ENCODE measurements at places on chromosomes 1 and 21. TPM values are rescaled to one million over a fixed set of nuclear protein-coding genes. Genes with fewer than 3 reads are reported as not detected.

Gene MAP1LC3C
- not detected for total RNA-seq

GRCh38 chr1:241391926-241392710 lies 35.1 kb upstream of the RGS7 start:
- no peak overlapping the region for H3K4me3 ChIP-seq
- no peak overlapping the region for H3K27ac ChIP-seq
- no peak for DNase-seq
- no peaks in the 10 kb centered on the region for H3K4me1 ChIP-seq
- H3K27me3 ChIP-seq: no peaks in the 10 kb centered on the region
- no peaks in the 10 kb centered on the region for H3K36me3 ChIP-seq

GRCh38 chr1:204685236-204686006 lies at the start of gene LRRN2:
Gene LRRN2, minus strand, starts transcription at chr1:204685738. Its CDS starts 65,746 bp downstream, at chr1:204619992.
- no peaks in the 10 kb centered on the region for H3K36me3 ChIP-seq
- peaks cover 14% of the 10 kb centered on the region for H3K27me3 ChIP-seq
- no peak for DNase-seq
- H3K4me3 ChIP-seq: no peak within 1 kb of the TSS
- no peak within 1 kb of the TSS for H3K27ac ChIP-seq

- no peak overlapping the region for H3K4me3 ChIP-seq
- H3K27ac ChIP-seq: no peak overlapping the region
- peaks cover 7% of the 10 kb centered on the region for H3K4me1 ChIP-seq
- H3K36me3 ChIP-seq: peaks cover 23% of the 10 kb centered on the region
- H3K27me3 ChIP-seq: no peaks in the 10 kb centered on the region
Measured at GRCh38 chr1:229641306-229641705, 15.3 kb downstream of the URB2 start.

- H3K27me3 ChIP-seq: no peaks in the 10 kb centered on the region
- H3K27ac ChIP-seq: no peak overlapping the region
- H3K4me3 ChIP-seq: no peak overlapping the region
- DNase-seq: peak; percentile 7
- peaks cover 4% of the 10 kb centered on the region for H3K4me1 ChIP-seq
Measured at GRCh38 chr1:198318085-198318484, 161.3 kb downstream of the NEK7 start.

Gene C1orf21
- total RNA-seq: 0.05 TPM

GRCh38 chr1:193827516-193827915 lies 641.1 kb upstream of the B3GALT2 start:
- H3K36me3 ChIP-seq: no peaks in the 10 kb centered on the region
- no peaks in the 10 kb centered on the region for H3K27me3 ChIP-seq

DNA sequence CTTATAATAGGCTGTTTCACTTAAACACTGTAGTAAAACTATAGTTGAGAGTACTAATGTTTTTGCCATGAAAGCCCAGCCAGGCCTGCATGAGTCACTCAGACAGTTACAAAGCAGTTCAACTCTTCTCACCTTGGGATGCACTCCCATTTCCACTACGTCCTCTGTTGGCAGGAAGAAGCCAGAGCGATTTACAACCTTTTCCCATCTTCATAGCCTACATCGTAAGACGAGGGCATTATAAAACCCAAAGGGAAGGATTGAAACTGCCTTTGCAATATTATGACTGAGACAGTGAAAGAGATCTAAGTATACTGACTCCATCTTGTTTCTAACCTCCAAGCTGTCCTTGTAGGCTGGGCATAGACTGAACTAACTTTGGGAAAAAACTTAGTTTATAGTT lies 71.8 kb upstream of the CSF1 start:
- no peaks in the 10 kb centered on the region for H3K36me3 ChIP-seq
- H3K4me3 ChIP-seq: no peak overlapping the region
- H3K27ac ChIP-seq: no peak overlapping the region
- no peaks in the 10 kb centered on the region for H3K27me3 ChIP-seq
- no peaks in the 10 kb centered on the region for H3K4me1 ChIP-seq

DNA sequence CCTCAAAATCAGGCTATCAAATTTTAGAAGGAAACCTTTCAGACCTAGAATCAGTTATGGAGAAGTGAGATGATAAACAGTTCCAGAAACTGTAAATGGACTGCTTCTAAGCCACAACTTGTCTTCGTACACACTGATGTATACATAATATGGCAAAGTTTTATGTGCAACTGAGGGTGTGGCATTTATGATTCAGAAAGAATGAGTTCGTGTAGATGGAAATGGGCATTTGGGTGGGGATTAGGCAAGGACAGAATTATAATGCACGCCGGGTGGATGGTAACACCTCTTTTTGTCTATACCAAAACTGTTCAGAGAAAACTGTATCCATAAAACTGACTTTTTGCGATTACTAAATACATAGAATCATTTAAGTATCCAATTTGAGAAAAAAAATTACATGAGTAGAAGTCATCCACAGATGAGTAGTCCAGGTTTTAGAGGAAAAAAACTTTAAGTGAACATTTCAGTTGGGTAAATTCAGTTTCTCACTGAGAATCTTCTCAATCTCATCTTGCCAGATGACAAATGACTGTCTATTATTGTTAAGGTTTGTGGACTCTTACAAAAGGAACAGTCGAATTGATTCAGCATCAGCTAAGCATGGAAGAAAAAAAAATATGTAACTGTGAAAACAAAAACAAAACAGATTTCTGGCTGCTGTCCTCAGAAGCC lies 22.5 kb downstream of the ERRFI1 start:
- H3K4me1 ChIP-seq: no peaks in the 10 kb centered on the region
- H3K4me3 ChIP-seq: no peak overlapping the region
- H3K27ac ChIP-seq: no peak overlapping the region
- no peak for DNase-seq

DNA sequence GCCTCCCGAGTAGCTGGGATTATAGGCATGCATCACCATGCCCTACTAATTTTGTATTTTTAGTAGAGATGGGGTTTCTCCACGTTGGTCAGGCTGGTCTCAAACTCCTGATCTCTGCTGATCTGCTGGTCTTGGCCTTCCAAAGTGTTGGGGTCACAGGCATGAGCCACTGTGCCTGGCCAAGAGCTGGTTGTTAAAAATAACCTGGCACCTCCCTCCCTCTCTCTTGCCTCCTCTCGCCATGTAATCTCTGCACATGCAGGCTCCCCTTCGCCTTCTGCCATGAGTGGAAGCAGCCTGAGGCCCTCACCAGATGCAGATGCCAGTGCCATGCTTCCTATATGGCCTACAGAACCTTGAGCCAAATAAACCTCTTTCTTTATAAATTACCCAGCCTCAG lies 74.7 kb upstream of the TLR5 start:
- no peaks in the 10 kb centered on the region for H3K27me3 ChIP-seq
- no peak overlapping the region for H3K27ac ChIP-seq
- H3K4me3 ChIP-seq: no peak overlapping the region
- no peak for DNase-seq

Gene AGO3
- total RNA-seq: 17.6 TPM

Gene SPRR5
- not detected for total RNA-seq

Gene OR2L13
- total RNA-seq: not detected

Gene TTLL10
- total RNA-seq: not detected

- DNase-seq: no peak
- peaks cover 1% of the 10 kb centered on the region for H3K27me3 ChIP-seq
- no peak overlapping the region for H3K4me3 ChIP-seq
- no peak overlapping the region for H3K27ac ChIP-seq
- no peaks in the 10 kb centered on the region for H3K36me3 ChIP-seq
Measured at GRCh38 chr1:43499898-43500297, 30.8 kb upstream of the PTPRF start.

DNA sequence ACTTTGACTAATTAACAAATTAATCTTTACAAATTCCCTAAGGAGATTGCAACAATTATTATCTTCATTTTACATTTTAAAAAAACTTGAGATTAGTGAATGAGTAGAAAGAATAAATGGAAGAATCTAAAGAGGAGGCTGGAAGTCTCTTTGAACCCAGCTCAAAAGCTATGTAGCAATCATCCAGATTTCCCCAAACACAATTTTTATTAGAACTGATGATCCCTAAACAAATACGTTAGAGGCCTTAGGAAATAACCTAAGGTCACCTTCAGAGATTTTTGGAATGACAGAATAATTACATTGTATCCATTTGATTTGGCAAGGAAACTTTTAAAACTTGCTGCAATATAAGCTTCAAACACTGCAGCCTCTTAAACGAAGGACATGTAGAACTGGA lies 242.4 kb upstream of the LYPLAL1 start:
- no peaks in the 10 kb centered on the region for H3K4me1 ChIP-seq
- no peaks in the 10 kb centered on the region for H3K36me3 ChIP-seq
- H3K27ac ChIP-seq: no peak overlapping the region
- no peak for DNase-seq
- no peaks in the 10 kb centered on the region for H3K27me3 ChIP-seq

All from GM12878 (cell line).